ENCODE measurements at places on chromosomes 7 and 10.

- no peak for DNase-seq
Observed at GRCh38 chr7:84492098-84493034, 297.8 kb upstream of the SEMA3A start.

DNA sequence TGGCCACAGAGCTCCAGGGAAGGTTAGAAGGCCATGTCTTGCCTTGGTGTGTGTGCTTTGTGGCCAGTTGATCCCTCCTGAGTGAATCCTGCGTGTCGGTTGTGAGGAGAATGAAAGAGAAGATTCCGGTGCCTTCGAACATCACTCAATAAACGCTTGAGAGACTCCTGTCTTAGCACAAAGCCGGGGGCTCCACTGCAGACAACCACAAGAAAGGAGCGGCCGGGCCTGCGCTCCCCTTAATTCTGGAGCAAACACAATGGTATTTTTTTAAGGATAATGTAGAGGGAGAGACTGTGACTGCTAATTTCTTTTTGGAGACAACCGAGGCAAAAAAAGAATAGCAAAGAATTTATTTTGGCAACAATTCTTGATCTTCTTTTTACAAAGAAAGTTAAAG is 286.8 kb upstream of the SHH start:
- DNase-seq, result no peak

DNA sequence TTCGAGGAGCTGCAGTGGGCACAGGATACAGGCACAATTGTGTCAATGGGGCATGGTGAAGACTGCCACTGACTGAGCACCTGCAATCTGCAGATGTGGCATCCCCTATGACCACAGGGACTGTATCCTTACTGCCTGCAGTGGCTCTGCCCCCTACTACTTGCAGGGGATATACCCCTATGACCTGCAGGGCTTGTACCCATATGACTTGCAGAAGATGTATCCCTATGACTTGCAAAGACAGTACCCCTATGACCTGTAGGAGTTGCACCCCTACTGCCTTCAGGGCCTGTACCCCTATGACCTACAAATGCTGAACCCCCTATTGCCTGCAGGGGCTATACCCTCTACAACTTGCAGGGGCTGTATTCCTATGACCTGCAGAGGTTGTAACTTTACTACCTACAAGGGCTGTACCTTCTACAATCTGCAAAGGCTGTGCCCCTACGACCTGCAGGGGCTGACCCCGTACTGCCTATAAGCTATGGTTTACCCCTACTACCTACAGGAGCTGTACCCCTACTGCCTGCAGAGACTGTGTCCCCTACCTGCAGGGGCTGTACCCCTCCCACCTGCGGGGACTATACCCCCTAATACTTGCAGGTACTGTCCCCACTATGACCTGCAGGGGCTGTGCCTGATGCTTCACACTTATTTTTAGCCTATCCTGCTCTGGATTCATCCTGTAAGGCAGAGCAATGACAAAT is 65.9 kb upstream of the ADAM12 start:
- no peak for DNase-seq

- DNase-seq, result no peak
Observed at GRCh38 chr10:126243971-126244370, 144.3 kb downstream of the ADAM12 start.

DNA sequence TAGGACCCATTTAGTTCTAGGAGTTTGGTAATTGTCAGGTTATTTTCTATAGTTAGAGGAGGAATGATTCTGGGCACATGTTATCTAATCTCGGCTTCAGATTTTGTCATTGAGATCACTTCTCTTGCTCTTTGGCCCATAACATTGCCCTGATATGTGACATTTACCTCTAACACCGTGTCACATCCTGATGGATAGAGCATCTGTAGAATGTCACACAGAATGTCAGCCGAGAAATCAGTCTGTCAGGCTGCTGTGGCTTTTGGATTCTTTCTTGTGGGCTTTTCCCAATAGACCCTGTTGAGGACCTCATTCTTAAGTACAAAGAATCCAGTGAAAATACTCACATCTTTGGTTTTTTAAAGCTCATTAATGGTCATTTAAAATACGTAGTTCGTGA is 142.4 kb downstream of the LRRC4 start:
- no peak for DNase-seq

DNA sequence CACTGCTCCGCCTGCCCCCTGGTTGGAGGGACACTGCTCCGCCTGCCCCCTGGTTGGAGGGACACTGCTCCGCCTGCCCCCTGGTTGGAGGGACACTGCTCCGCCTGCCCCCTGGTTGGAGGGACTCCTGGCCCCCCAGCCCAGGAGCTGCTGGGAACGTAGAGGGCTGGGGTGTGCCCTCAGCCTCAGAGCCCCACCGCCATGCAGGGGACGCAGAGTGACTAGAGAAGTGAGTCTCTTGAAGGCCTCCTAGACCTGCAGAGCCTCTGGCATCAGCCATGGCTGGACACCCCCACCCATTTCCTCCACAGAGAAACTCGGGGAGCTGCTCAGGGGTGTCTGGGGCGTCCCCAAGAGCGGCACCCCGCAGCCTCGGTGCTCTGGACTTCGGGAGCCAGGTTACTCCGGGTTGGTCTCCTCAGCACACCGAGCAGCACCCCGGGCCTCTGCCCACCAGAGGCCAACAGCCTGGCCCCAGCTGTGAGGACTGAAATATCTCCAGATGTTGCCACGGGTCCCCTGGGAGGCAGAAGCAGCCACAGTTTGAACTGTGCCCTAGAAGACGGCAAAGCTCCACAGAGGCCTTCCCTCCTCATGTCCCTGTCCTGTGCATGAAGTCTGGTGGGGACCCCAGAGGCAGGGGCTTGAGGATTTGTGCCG is 191.9 kb downstream of the ELFN1 start:
- no peak for DNase-seq

GRCh38 chr10:104139221-104139620 is 17.2 kb downstream of the SFR1 start:
- DNase-seq, result no peak

DNA sequence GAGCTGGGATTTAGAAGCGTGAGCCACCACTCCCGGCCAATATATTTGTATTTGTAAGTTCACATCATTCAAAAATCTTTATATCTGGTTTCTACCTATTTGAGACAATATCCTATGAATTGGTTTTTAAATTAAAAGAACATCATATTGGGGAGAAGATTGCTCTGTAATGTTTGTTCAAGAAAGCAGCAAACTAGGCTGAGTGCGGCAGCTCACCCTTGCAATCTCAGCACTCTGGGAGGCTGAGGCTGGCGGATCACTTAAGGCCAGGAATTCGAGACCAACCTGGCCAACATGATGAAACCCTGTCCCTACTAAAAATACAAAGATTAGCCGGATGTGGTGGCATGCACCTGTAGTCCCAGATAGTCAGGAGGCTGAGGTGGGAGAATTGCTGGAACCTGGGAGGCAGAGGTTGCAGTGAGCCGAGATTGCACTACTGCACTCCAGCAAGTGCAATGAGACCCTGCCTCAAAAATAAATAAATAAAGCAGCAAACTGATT is 9.4 kb downstream of the NIPSNAP2 start:
- DNase-seq, result no peak

DNA sequence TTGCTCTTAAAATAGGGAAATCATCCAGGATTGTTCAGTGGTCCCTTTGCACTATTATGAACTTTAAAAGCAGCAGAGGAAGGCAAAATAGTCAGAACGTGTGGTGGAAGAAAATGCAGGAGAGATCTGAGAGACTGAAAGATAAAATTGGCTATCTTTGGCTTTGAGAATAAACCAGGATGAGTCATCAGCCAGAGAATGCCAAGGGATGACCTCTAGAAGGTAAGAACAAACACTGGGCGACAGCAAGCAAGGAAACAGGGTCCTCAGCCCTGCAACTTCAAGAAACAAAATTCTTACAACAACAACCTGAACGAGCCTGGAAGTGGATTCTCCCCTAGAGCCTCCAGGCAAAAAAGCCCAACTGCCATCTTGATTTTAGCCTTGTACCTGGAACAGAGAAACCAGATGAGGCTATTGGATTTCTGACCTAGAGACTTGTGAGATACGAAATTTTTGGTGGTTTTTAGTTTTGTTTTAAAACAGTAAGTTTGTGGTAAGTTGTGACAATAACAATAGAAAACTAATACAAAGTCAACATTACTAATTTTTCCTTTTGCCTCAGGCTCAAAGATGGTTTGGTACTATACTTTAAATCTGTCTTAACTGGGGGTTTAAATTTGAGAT is 130.2 kb upstream of the CNTNAP2 start:
- no peak for DNase-seq

DNA sequence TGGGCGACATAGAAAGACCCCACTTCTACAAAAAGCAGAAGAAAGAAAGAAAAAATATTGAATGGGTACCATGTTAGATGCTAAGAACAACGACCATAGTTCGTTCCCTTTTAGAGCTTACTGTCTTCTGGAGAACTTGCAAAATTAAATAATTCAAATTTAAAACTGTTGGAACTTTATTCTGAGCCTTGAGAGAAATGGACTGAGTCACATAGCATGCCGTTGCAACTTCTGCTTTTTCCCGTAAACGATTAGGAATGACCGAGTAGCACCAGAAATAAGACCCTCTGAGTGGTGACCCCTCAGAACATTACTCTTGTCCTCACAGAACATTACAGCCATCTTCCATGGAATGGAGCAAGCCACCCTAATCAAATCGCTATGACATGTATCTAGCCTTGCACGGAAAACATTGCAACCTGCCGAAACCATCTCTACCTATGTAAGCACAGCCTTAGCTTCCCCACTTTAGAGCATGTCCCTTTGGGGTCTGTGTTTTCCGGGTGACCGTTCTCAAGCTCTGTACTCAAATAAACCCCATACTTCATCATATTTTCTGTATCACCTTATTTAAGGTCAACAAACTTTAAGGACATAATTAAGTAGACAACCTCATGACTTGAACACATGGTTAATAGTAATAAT is 179.1 kb downstream of the PRKCQ start:
- no peak for DNase-seq

- no peak for DNase-seq
Observed at GRCh38 chr7:100588438-100588837, 2.3 kb downstream of the FBXO24 start.

DNA sequence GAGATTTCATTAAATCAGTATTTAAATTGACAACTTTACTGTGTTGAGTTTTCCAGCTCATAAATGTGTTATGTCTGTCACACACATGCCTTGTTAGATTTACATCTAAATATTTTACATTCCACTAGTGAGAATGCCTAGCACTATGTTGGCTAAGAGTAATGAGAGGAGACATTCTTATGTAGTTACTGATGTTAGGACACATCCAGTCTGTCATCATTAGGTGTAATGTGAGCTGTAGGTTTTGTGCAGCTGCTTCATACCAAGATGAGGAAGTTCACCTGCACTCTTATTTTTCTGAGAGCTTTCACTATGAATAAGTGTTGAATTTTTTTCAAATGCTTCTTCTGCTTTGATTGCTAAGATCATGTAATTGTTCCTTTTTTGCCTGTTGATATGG is 218.0 kb upstream of the IGFBP3 start:
- no peak for DNase-seq

Measured in activated T-helper 9 cell treated with anti-CD3 and anti-CD28 coated beads, Interleukin-2, amount 50 U/mL, for 16 hours (primary cell).